ENCODE measurements at places on chromosomes 2 and 18.
A peak's percentile ranks its signal among the peaks of the same experiment; 100 is the strongest.

DNA sequence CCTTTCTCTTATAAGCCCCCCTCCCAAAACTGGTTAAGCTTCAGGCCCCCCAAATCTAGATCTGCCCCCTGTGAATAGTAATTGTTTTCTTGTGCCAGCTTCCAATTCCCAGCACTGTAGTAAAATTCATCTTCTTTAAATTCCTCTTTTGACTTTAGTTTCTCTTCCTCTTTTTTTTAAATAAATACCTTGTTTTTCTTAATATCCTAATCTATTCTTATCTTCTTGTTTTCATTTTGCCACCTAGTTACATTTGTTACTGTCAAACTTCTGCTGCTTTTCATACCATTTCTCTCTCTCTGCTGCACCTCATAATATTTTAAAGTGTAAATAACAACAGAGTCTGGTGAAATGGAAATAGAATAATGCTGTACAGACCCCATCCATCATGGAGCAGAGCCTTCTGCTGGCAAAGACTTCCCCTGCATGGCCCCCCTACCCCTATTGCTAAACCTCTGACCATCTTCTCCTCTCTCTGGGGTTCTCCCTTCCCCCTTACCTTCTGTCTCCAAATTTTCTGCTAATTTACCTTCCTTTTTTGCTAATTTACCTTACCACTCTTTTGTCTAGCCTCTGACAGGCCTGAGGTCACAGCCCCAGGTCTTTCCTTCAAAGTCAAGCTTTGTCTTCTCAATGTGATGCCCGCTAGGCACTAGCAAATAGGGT lies 94.9 kb upstream of the PAPOLG start:
- DNase-seq: no peak

DNA sequence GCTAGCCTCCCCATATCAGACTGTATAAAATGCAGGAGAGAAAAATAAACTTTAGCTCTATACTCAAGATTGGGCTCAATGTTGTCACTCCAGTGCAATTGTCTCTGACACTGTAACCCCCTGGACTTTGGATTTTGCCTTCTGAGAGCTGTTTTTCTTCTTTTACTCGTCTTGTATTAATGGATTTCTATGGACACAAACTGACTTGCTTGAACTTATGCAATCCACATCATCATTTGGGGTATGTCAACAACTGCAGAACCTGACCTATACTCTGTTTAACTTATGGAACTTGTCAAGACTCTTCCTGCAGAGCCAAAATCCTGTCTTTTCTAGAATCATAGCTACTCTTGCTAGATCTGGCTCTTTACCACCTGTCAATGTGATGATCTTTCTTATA lies 257.8 kb upstream of the DCC start:
- DNase-seq: no peak

GRCh38 chr2:105795575-105795934 lies 50.8 kb downstream of the NCK2 start:
- peak; percentile 67 for DNase-seq

GRCh38 chr18:79458131-79458838 lies 62.6 kb downstream of the NFATC1 start:
- DNase-seq: no peak

GRCh38 chr18:21968338-21968737 lies 201.1 kb upstream of the GATA6 start:
- no peak for DNase-seq
